LHCN-M2 (cell line): ENCODE measurements at places on chromosomes 4 and X. TPM values are rescaled to one million over a fixed set of nuclear protein-coding genes. Genes with fewer than 3 reads are reported as not detected.

Gene MAGEA9B
- not detected in 2 replicates for total RNA-seq

Gene CCDC158
- total RNA-seq: not detected in 2 replicates

Gene ZMAT1
- total RNA-seq: 0.06 and 0.11 TPM in 2 replicates

Gene TLR7
- total RNA-seq: under 0.01 TPM in 1 of 2 replicates, not detected in the other

Gene DCAF8L2
- total RNA-seq: not detected in 2 replicates

Gene TEX11
- not detected in 2 replicates for total RNA-seq

Gene C4orf46
- total RNA-seq: 33.8 and 42.6 TPM in 2 replicates

Gene SPATA18
- not detected in 2 replicates for total RNA-seq

Gene HSFX3
- not detected in 2 replicates for total RNA-seq

Gene ADH1B
- total RNA-seq: not detected in 2 replicates

Gene OTUD6A
- total RNA-seq: not detected in 2 replicates

Gene ZNF732
- total RNA-seq: not detected in 2 replicates

Gene UNC5C
- total RNA-seq: 0.06 and 0.11 TPM in 2 replicates

Gene NPY2R
- total RNA-seq: not detected in 2 replicates

Gene TCEAL3
- total RNA-seq: 38.6 and 39.7 TPM in 2 replicates

Gene REELD1
- total RNA-seq: not detected in 2 replicates

Gene SYN1
- 0.17 and 0.51 TPM in 2 replicates for total RNA-seq

Gene SAGE1
- not detected in 2 replicates for total RNA-seq

Gene CD38
- total RNA-seq: not detected in 2 replicates

Gene SLC25A31
- not detected in 2 replicates for total RNA-seq

Gene MAGED4
- 12.6 and 52.8 TPM in 2 replicates for total RNA-seq

Gene TCP11X2
- total RNA-seq: not detected in 2 replicates

Gene RS1
- total RNA-seq: not detected in 2 replicates

Gene CLGN
- total RNA-seq: not detected in 2 replicates

Gene CCNA2
- 165 and 168 TPM in 2 replicates for total RNA-seq

Gene PROM1
- not detected in 2 replicates for total RNA-seq

Gene GDI1
- 190 and 218 TPM in 2 replicates for total RNA-seq

Gene ADRA2C
- total RNA-seq: 2.9 and 3.5 TPM in 2 replicates

Gene SPANXN2
- not detected in 2 replicates for total RNA-seq

Gene MAGEC2
- not detected in 2 replicates for total RNA-seq

Gene RHOXF2B
- total RNA-seq: not detected in 2 replicates

Gene CTAG1B
- not detected in 2 replicates for total RNA-seq

Gene TEX13C
- not detected in 2 replicates for total RNA-seq

Gene TLR1
- total RNA-seq: 2.7 and 2.9 TPM in 2 replicates
